ENCODE measurements at places on chromosomes 13 and 19.
A peak's percentile ranks its signal among the peaks of the same experiment; 100 is the strongest.

DNA sequence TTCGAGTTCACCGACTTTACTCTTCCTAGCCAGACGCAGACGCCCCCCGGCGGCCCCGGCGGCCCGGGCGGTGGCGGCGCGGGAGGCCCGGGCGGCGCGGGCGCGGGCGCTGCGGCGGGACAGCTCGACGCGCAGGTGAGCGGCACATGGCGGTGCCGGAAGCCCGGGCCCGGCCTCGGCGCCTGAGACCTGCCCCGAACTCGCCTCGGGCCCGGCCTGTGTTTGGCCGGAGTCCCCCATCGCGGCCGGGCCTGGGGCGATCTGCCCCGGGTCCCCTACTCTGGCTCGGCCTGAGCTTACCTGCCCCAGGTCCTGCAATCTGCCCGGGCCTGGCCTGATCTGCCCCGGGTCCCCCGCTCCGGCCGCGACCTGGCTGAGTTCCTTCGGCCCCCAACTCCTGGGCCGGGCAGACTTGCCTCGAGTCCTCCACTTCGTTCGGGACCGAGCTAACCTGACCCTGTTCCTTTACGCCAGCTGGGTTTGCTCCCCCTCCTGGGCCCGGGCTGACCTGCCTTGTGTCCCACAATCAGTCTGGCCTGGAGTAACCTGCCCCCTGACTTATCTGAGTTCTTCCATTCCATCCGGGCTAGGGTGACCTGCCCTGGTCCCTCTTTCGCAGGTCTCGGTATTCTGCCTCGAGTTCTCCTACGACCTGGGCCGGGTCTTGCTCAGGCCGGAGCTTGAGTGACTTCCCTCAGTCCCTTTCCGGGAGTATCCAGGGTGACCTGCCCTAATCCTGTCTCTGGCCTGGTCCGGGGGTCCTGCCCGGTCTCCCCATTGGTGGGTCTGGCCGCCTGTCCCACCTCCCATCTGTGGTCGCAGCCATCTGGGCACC is 764 bp downstream of the UPF1 start:
- no peak for DNase-seq

- no peak for DNase-seq
Observed at GRCh38 chr19:3151563-3152418, 16.0 kb downstream of the GNA15 start.

DNA sequence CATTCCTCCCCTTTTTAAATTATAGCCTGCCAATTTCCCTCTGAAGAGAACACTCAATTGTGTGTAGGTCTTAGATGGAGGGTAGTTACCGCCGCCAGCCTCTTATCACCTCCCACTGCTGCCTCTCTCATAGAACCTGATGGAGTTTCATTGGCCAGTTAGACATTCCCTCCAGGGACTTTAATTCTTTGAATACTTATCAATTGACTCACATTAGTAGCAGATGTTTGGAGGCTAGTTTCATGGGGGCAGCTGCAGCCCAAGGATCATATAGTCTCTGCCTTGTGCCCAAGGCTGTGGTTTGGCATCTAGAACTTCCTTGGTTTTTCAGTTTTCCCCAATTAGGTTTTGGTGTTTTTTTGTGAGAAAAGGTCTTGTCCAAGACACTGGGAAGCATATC is 318.9 kb upstream of the HTR2A start:
- DNase-seq: no peak

DNA sequence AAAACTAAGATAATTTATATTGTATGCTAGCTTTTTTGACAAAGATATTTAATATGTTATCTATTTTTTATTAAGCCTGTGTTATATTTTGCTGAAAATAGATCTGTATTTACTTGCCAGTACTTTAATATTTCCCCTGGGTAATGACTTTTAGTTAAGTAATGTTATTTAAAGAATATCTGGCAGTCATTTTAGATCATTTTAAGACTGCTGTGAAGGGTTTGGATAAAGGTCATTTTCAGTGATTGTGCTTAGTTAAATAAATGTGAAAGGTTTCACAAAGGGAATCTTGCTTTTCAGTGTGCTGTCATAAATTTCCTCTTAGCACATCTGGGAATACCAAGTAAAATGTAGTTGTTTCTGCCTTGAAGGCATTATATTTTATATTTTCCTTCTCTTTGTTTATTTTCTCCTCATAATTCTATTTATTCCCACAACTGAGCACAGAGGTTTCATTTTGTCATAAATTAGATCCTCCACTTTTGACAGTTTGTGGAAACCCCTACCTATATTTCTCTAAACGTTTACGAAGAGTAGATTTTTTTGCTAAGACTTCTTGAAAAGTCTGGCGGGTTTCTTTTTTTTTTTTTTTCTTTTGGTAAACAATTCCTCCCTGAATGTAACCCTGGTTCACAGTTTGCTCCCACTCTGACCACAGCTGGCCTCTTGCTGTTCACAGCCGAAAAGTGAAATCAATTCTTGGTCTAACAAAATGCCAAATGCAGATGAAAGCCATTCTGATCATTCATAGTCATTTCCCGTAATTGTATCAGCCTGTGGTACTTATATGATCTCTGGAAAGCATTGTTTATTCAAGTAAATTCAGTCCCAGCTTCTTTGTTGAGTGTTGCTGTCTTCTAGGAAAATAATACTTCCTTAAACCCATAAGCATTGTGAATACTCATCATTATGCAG is 87.8 kb downstream of the MAB21L1 start:
- no peak for DNase-seq

DNA sequence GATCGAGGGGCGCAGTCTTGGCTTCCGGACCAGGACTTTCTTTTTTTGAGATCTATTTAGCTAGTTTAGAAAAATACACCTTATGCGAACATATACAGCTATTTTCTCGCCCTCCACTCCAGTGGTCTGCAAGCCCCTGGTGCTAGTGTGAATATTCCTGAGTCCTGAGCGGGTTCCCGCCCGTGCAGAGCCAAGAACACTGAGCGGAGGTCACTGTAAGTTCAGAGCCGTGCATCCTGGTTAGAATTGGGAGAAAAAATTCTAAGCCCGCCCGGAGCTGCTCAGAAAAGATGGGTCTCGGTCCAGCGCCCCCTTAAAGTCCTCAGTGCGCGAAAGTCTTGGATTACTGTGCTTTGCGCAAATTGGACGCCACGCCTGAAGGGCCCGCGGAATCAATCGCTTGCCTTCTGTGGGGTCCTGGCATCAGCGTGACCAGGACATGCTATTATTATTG is 117.7 kb downstream of the KCNRG start:
- no peak for DNase-seq

DNA sequence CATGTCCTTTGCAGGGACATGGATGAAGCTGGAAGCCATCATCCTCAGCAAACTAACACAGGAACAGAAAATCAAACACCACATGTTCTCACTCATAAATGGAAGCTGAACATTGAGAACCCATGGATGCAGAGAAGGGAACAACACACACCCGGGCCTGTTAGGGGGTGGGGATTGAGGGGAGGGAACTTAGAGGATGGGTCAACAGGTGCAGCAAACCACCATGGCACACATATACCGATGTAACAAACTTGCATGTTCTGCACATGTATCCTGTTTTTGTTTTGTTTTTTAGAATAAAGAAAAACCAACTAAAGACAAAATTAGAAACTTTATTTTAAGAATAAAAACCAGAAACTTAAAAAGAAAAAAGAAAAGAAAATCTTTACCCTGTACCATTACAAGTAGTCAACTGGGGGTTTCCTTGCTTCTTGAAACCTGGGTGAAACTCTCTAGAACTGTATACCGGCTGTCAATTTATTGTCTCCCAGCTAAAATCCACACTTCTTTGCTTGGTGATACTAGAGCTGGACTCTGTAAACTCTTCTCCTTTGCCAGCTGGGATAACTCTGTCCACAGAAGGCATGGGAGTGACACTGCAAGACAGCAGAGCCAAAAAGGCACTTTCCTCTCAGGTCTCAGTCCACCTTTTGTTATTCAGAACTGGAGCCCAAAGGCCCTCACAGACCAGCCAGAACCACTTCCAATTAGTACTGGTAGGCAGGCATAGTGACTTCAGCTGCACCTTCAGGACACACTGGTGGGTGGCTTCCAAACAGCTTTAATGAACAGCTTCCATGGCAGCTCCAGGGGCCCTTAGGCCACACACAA is 9.0 kb downstream of the MICU2 start:
- DNase-seq: no peak

DNA sequence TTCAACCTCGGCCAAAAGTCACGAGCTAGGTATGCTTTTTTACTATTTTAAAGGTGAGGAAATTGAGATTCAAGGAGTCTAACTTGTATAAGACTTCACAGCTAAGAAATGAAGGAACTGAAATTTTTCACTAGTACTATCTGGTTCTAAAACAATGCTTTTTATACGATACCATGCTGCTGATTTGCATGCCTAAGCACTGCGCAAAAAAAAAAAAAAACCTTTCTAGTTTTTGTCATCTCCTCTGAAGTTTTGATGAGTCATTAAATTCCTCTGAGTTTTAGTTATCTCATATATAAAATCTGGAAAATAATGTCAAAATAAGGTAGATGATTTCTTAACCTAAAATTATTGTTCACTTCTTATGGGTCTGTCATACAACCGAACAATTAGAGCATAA is 28.0 kb upstream of the UFM1 start:
- no peak for DNase-seq

DNA sequence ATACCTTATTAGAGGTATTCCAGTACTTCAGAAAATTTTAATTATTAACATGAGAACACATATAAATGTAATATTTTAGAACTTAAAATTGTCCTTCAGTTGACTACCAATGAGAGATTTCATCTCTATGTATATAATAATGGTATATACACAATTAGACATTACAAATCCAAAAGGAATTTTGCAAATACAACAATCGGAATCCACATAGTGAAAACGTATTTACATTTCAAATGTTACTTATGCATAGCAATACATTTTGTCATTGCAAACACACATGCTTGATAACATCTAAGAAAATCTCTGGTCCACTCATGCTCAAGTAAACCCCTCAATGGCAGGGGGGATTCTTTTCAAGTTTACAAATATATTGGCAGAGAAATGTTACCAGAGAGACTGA is 2345.2 kb downstream of the PCDH9 start:
- DNase-seq: no peak

DNA sequence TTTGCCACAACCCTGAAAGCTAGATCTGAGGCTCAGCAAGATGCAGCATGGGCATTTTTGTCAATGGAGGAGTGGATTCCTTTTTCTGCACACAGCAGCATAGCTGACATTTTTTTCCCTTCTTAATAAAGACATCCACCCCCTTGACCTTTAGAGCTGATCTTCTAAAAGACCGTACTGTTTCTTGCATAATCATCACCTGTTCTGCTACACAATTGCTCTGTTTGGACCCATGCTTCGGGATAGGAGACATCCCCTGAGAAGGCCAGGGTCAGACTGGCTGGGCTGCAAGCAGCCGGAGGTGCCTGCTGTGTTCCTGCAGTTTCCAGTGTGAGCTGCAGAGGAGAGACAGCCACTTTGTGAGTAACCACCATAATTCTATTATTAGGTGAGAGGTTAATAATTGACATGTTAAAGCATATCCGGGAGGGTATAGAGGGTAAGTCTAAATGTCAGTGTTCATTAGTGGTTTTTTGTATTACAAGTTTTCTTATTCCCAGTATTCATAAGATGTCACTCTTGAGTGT is 108.5 kb upstream of the C1QTNF9B start:
- DNase-seq: peak; percentile 51

DNA sequence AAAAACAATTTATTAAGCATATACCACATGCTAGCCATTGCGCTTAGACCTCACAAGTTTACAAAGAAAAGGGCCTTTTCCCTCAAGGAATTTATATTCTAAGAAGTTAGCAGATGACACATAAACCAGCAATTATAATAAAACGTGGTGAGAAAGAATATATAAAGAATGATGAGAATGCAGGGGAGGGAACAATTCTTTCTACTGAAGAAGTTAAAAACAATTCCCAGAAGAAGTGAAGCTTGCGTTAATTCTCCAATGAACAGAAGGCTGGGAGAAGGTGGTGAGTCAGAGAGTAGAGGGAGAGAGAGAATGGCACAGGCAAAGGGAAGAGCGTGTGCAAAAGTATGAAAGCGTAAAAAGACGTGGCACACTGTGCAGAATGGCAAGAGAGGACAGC is 69.5 kb upstream of the ZDHHC20 start:
- no peak for DNase-seq

- no peak for DNase-seq
Observed at GRCh38 chr19:54420383-54421168, 5.3 kb downstream of the TTYH1 start.

- DNase-seq: no peak
Observed at GRCh38 chr13:52812941-52813340, 35.5 kb downstream of the PCDH8 start.

DNA sequence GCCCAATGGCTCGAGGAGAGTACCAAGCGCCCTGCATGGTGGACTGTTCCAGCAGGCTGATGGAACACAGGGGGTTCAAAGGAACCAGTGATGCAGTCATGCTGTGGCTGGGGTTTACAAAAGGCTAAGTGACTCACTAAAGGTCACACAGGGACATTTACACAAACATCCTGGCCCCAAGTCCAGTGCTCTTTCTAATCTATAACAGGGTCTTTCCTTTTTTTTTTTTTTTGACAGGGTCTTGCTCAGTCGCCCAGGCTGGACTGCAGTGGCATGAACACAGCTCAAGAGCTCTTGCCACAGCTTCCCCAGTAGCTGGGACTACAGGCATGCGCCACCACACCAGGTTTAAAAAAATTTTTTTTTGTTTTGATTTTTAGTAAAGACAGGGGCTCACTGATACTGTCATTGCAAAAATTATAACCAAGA is 2.8 kb upstream of the SLC25A15 start:
- DNase-seq: no peak

DNA sequence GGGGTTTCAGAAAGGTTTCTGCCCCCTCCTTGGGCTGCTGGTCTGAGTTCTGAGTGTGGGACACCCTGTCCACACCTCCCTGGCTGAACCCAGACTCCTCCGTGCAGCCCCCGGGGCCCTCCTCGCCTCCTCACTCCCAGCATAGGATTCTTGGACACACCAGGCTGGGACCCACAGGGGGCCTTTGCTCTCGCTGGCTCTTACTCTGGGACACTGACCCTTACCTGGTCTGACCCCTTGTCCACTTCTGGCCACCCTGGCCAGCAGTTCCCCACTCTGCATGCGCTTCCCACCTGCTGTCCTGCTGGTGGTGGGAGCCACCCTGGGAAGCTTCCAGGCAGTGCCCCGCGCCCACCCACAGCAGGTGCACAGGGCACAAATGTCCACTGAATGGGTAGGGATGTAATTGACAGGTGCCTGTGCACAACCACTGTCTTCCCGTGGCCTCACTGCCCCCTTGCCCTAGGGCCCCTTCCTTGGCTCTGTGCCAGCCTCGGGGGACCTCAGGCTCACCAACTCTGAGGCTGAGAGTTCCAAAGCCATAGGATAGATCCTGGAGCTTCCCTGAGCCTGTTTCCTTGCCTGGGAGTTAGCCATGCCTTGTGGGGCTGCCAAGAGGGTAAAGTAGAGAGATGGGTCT is 7.0 kb upstream of the SLC25A42 start:
- DNase-seq: no peak

GRCh38 chr19:44076325-44076724 is 4.4 kb downstream of the ZNF284 start:
- DNase-seq: no peak

DNA sequence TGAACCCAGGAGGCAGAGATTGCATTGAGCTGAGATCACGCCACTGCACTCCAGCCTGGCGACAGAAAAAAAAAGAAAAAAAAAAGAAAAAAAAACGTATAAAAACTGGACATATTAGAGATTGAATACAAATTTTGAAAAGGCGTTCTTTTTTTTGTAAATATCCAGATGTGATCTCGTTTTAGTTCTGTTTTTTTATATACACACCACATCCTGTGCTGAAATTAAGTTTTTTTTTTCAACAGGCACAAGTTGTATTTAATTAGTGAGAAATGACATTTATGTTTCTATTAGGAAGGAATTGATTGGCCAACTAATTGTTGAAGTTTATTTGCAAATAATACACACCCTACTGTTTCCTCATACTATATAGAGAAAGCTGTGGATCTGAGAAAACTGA is 3.6 kb downstream of the CDADC1 start:
- no peak for DNase-seq

Measured in GM10248 (cell line).